ENCODE measurements at places on chromosomes 12 and 14.

GRCh38 chr12:20800160-20800559 is 10.3 kb upstream of the SLCO1B3 start:
- DNase-seq: no peak

- DNase-seq: no peak
These were observed 708 bp downstream of the FAR2 start for GRCh38 chr12:29149691-29150281.

DNA sequence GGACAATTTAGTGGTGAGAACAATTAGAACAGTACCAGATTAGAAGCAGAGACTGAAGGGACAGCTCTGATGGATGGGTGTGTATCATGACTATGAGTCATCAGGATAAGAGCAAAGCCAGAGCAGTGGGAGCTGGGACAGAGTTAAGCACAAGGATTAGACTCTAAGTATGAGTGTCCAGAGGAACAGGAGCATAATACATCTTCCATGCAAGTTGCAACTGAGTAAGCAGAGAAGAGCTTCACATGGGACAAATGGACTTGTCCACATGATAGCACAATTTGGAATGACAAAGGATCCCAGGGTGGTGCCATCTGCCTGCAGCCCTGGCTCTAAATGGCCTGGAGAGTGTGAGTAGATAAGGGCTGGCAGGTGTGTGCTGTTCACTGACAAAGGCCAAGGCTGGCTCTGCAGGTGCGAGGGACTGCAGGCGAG is 226.4 kb upstream of the CAND1 start:
- DNase-seq: no peak

GRCh38 chr12:16796168-16796567 is 190.2 kb upstream of the LMO3 start:
- no peak for DNase-seq

DNA sequence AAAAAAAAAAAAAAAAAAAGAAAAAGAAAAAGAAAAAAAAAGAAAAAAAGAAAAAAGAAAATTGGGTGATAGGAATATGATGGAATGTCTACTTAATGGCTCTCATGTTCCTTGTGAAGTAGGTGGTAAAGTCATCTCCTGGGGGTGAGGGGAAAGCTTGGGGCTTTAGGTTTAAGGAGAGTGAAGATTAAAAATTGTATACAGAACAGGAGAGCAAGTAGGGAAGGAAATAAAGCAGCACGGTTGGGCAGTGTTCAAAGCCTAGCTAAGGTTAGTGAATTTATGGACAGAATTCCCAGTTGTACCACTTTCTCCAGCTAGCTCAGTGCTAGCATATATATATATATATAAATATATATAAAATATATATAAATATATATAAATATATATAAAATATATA is 40.0 kb upstream of the SLC2A13 start:
- no peak for DNase-seq

GRCh38 chr12:79322905-79323304 is 367.9 kb downstream of the PAWR start:
- no peak for DNase-seq

DNA sequence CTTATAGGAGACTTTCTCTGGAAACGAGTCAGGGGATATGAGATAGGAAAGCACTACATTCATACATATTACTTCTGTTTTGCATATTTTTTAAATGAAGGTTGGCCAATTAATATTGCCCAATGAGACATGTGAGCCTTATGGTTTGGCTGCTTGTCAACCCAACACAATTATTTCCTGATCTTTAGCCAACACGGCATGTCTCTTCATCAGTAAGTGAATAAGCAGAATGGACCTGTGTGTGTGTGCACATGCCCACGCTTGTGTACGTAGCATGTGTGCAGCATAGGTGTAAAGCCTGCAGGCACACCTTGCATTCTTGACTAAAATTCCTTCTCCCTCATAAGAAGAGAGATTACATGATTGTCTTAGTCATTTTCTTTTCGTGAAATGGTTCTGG is 88.3 kb downstream of the STON2 start:
- no peak for DNase-seq

GRCh38 chr12:53333289-53333688 is 2.9 kb downstream of the SP7 start:
- no peak for DNase-seq

- DNase-seq: no peak
These were observed 25.2 kb upstream of the NTN4 start for GRCh38 chr12:95815632-95816212.

DNA sequence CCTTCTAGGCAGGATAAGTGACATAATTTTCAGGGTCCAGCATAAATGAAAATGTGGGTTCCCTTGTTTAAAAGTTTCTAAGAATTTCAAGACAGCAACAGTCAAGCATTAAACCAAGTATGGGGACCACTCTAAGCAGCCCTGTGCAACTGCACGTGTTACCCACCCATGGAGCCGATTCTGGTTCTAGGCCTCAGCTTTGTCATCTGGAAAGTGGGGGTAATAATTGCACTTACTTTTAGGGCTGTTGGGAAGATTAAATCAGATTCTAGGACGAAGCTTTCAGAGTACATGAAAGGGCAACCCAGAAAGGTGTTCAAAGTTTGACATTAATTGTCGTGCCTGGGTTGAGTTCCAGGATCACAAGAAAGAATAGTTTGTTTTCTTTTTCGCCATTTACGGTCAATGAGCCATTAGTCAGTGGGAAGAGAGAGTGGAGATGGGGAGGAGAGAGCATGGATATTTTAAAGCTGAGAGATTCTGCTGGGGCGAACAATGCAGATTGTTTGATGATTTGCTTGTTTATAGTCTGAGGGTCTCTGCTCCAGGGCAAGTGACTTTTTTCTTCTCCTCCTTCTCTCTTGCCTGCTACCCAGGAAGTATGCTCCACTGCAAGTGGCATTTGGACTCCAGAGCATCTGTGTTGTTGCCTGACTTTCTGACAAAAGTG is 10.7 kb upstream of the PPFIBP1 start:
- no peak for DNase-seq

DNA sequence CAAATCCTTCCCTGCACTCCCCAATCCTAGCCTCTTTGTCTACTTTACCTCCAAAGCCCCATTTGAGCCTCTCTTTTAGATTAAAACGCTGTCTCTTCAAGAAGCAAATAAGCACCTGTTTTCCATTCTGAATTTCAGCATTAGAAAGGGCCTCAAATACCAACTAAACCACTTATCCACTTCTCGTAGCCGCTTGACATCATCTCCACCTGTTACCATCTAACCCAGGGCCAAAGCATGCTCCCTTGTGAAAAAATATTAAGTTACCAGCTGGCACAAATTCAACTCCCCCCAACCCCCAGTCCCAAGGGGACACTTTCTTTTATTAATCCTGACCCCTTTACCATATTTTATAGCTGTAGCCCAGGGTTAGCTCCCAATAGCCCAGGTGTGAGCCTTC is 43.1 kb downstream of the GPHB5 start:
- DNase-seq: no peak

DNA sequence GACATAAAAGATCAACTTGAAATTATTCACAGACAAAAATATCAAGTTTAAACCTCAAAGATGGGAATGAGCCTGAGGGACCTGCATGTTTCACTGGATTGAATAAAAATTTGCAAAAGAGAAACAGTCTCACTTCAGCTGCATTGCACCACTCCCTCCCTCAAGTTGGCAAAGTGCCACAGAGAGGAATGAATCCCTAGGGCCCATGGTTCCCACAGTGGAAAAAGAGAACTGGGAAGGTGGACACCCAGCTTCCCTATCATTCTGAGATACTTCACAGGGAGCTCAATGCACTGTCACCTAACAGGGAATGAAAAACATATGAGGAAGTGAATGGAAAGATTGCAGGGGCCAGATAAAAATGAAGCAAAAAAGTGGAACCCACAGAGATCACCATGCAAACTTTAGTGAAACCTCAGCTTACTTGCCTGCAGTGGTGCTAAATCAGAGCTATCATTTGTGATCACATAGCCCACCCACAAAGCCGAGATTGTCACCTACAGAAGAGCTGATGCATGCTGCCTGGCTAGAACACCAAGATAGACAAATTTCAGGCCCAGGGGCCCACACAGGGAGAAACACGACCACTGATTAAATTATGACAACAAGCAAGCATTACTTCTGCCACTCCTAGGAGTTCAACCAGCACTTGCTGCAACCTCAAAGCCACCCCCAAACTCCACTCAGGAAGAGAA is 911.3 kb downstream of the LRFN5 start:
- no peak for DNase-seq

GRCh38 chr14:101451166-101451565 is 110.1 kb upstream of the DIO3 start:
- no peak for DNase-seq

- no peak for DNase-seq
These were observed 7.8 kb downstream of the C12orf43 start for GRCh38 chr12:121008347-121009098.

GRCh38 chr12:53941187-53941586 is 2.6 kb downstream of the HOXC13 start:
- no peak for DNase-seq

GRCh38 chr14:50697659-50698290 is 29.7 kb upstream of the SAV1 start:
- DNase-seq: no peak

GRCh38 chr12:108380382-108380781 is 41.3 kb upstream of the CMKLR1 start:
- DNase-seq: no peak

- DNase-seq: no peak
These were observed 1004.4 kb downstream of the AACS start for GRCh38 chr12:126069549-126070165.

DNA sequence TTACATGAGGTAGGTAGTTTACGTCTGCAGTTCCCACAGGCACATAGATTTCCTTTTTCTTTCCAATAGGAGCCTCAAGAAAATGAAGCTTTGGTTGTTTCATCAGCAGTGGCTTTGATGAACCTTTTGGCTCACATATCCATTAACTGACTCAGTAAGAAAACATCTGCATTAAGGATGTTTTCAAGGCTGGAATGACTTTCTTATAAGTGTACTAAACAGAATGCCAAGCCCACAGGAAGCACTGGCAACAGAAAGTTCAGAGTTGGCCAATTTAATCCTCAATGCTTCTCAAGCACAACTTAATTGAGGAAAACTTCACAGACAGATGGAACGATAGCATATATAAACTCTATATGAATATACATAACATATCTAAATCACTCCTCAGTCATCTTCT is 63.5 kb downstream of the ST8SIA1 start:
- DNase-seq: no peak

DNA sequence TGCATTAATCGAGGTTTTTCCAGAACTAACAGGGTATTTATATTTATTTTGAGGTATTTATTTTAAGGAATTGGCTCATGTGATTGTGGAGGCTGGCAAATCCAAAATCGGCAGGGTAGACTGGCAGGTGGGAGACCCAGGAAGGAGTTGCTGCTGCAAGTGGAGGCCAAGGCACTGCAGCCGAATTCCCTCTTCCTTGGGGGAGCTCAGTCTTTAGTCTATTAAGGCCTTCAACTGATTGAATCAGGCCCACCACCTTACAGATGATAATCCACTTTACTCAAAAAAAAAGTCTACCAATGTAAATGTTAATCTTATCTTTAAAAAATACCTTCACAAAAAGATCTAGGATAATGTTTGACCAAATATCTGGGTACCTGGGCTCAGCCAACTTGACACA is 1.2 kb upstream of the OAS2 start:
- DNase-seq: no peak

Data from activated T-cell treated with anti-CD3 and anti-CD28 coated beads for 1 hour (primary cell).